Fibroblast of skin of abdomen (primary cell): ENCODE measurements at places on chromosomes 6 and 20.

DNA sequence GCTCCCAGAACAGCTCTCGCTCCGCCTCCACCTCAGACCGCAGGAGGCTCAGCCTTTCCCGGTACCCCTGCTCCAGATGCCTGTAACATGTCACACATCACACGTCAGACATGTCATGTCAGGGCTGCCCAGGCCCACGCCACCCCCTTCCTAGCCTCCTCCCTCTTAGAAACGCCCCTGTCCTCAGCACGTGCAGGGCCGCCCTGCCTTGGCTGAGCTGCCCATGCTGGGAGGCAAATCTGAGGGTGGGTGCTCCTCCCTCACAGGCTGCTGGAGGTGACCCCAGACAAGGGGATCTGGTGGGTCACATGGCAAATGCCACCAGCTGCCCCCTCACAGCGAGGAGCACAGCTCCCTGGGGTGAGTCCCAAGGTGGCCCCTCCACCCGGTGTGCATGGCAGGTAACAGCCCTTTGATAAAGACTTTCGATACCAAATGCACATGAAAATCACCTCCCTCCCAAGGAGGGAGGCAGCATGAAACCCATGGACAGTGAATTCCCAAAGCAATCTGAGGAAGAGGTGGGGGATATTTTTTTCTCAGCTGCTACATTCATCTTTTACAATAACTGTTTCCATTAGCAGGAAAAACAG lies 84.1 kb downstream of the GINS1 start:
- DNase-seq: no peak

- peak; percentile 2 for DNase-seq
These were observed 473.5 kb downstream of the UTRN start for GRCh38 chr6:144758602-144759001.

GRCh38 chr6:138645976-138646640 lies 127.5 kb upstream of the CCDC28A start:
- DNase-seq: peak; percentile 28

- DNase-seq: no peak
These were observed 100.4 kb downstream of the CD83 start for GRCh38 chr6:14217728-14218518.

- DNase-seq: no peak
These were observed 49.9 kb downstream of the GJA1 start for GRCh38 chr6:121485359-121485811.

GRCh38 chr20:46701057-46701456 lies 8.4 kb upstream of the SLC2A10 start:
- no peak for DNase-seq

DNA sequence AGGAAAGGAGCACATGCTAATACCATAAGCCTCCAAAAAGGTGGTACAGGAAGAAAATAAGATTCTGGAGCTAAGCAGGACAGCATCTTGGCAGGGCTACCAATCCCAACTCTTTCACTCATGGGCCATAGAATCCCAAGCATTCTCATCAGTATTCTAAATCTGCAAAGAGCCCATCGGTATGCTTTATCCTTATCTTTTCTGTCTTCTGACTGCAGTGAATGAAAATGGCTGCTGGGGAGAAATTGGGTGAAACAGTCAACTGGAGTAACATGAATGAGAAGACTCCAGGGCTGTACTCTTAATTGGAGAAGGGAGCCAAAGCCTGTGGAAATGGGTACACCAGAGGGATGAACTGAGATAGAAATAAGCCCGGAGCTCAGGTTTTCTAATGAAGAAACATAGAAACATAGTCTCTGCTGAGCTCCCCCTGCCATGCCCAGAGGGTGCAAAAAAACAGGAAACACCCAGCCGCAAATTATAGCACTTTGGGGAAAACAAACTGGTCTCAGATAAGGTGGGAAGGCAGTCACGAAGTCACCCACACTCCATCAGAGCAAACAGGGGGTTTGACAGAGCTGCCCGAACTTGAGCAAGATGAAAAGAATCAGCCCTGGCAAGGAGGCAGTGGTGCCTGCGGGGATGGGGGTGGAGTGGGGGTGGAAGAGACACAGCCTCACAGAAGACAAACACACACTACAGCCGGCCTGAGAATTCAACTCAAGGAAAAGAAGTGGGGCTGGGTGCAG lies 35.4 kb upstream of the E2F3 start:
- no peak for DNase-seq

- DNase-seq: no peak
These were observed 29.3 kb downstream of the DOP1A start for GRCh38 chr6:83096791-83097190.

DNA sequence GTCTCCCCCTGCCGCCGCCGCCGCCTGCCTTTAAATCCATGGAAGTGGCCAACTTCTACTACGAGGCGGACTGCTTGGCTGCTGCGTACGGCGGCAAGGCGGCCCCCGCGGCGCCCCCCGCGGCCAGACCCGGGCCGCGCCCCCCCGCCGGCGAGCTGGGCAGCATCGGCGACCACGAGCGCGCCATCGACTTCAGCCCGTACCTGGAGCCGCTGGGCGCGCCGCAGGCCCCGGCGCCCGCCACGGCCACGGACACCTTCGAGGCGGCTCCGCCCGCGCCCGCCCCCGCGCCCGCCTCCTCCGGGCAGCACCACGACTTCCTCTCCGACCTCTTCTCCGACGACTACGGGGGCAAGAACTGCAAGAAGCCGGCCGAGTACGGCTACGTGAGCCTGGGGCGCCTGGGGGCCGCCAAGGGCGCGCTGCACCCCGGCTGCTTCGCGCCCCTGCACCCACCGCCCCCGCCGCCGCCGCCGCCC lies 474 bp downstream of the CEBPB start:
- DNase-seq: peak; percentile 64

GRCh38 chr6:139939189-139939979 lies 564.9 kb upstream of the CITED2 start:
- DNase-seq: no peak

DNA sequence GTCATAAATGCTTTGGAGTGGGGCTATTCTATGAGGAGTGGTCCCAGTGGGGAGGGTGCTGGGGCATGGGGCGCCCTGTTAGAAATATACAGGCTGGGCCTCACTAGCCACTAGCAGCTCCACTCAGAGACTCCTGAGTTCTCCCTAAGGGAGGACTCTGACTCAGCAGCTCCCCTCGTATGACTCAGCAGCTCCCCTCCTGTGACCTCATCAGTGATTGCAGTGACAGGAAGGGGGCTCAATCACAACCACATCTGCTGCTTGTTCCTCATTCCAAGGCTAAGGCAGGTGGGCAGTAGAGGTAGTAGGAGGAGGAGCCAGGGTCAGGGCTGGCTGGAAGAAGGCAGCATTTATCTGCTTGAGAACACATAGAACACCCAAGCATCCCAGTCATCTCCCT lies 73.7 kb downstream of the PRND start:
- peak; percentile 65 for DNase-seq

DNA sequence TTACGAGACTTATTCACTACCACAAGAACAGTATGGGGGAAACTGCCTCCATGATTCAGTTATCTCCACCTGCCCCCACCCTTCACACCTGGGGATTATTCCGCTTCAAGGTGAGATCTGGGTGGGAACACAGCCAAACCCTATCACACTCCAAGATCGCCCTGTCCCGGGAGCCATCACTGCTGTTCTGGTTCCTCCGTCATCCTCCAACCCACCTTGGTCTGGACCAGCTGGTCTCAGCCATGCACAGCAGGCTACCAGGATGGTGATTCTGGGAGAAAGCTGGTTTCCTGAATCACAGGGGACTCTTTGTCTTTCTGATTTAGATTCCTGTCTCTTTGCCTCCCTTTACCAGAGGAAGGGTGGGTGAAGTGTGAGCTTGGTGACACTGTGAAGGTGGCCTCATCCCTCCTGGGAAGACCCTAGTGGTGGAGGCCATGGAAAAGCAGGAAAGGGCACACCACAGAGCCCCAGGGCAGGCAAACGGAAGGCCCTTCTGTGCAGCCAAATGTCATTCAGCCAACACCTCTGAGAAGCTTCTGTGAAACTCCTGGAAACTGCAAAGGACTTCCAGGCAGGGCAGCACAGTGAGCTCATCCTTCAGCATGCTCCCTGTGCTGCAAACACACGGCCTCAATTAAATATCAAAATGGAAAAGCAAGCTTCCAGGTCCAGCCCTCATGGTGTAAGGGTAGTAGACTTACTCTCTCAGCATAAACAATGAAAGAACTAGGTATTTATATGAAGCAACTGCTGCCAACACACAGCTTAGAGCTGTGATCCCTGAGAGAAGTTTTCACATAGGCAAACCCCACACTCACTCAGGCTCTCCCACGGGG lies 169.8 kb downstream of the ANKRD60 start:
- no peak for DNase-seq

DNA sequence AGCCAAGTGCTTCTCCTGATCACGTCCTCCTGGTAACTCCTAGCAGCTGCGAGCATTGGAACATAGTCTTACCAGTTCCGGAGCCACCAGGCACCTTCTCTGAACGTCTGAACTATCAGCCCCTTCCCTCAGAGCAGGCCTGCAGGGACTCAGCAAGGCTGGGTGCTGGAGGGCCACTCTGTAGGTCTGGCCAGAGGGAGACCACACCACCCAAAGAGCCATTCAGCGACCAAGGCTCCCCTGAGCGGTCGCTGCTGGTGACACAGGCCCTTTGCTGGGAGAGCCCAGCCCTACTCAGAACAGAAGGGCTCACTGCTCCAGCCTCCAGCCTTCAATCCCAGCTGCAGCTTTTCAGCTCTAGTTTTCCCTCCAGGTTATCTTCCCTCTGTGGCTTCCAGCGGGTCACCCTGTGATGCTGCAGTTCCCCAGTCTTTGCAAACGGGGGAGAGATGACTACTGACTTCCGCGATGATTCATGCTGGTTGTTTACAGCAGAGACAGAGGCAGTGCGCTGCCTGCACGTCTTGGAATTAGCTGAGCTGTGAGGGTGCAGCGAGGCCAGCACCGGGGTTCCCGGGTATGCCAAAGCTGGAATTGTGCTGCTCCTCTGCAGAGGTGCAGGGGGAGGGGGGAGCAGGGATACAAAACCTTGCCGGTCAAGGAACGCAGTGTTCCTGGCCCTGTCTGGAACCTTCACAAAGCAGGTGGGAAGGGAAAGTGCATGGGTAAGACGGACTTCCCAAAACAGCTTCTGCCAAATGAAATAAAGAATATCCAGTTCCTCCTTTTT lies 161.4 kb downstream of the LY86 start:
- peak; percentile 80 for DNase-seq

DNA sequence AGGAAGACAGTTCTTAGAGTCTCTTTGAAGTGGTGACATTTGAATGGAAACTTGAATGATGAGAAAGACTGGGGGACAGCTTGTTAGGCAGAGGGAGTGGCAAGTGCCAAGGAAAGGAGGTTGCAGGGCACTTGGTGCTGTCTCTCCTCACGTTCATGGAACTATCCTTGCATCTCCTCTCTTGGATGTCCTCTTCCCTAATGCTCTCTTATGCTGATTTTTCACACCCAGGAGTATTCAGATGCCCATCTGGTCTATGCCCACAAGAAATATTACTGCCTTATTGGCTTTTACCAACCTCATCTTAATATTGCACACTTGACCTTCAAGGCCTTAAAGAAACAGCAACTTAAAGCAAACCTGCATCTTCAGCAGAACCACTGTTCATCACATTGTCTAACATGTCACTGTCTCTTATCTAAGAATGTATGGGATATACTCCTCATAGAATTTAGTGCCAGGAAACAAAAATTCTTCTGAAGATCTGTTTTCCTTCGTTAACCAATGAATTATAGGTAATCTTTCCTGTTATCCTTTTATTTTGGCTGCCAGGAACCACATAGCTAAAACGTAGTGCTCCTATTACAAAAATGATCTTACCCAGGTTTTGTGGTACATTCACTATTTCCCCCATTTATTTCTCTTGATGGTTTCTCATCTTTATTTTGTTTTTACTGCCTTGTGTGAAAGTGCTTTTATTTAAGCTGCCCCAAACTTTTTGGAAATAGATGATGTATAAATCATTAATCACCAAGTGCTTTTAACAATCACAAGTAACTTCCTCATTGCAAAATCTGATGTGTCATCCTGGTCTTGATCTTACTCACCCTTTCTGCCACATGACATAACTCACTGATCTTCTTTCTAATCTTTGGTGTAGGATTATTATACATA lies 12.8 kb downstream of the RGS17 start:
- DNase-seq: peak; percentile 67

DNA sequence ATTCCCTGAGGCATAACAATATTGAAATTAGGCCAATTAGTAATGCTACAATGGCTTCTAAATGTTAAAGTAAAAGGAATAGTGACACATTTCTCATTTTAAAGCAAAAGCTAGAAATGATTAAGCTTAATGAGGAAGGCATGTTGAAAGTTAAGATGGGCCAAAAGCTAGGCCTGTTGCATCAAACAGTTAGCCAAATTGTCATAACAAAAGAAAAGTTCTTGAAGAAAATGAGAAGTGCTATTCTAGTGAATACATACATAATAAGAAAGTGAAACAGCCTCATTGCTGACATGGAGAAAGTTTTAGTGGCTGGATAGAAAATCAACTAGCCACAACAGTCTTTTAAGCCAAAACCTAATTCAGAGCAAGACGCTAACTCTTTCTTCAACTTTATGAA lies 12.9 kb downstream of the OR2A4 start:
- DNase-seq: no peak

DNA sequence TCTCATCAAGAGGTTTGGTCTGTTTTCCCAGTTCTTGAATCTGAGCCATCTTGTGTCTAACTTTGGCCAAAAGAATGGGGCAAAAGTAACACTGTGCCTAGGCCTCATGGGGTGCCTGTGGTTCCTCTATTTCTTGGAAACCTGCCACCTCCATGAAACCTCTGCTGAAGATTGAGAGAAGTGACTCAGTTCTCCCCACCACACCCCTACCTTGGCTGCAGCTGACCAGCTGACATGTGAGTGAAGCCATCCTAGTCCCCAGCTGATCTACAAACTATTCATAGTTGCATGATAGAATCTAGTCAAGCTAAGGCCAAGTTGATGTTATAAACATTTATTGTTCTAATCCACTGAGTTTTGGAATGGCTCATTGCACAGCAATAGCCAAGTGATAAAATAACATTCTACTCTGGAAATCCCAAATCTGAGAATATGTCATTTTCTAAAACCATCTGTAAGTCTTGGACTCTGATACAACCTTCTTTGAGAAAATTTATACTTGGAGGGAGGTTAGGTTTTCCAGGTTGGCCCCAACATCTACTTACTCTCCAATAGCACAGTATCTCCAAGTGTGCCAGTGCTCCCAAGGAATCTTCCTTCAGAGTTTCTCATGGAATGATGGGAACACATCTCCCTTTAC lies 107.0 kb upstream of the SMLR1 start:
- no peak for DNase-seq

- DNase-seq: peak; percentile 56
These were observed 21.8 kb downstream of the SYNDIG1 start for GRCh38 chr20:24491041-24491756.

GRCh38 chr20:18971121-18971520 lies 157.5 kb downstream of the SCP2D1 start:
- no peak for DNase-seq
